ENCODE measurements at places on chromosomes 5 and 9.

GRCh38 chr9:36665921-36666431 is 93.3 kb downstream of the MELK start:
- peak; percentile 14 for DNase-seq

DNA sequence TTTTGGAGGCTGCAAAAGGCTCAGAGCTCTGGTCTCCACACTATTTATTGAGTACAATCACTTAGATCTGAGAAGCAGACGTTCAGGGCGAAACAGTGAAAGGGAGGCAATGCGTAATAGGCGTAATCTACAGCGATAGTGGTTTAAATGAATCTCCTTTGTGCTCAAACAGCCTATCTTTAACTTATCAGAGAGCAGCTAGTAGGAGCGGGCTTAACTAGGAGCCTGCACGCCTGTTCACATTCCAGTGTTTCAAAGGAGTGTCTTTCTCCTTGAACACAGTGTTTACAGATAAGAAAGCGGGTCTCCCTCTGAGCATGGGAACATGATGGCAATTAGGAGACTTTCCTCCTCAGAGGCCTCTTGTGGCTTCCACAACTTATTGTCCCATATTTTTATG is 49.4 kb downstream of the AP3B1 start:
- DNase-seq: no peak

DNA sequence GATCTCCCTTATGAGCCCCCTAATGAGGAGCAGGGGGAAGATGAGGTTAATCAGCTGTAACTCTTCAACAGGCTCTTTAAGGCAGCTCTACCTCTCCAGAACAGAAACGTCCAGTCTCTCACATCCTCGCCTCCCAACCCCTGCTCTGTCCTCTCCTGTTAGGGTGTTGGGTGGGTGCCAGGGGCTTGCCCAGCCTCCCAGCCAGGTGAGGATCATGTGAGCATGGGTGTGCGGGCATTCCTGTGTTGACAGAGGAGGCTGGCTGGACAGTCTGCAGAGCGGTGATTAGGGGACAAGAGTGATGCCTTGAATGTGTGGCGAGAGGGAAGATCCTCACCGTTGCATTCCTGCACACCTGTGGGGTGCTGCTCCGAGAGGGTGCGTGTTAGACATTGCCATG is 51.7 kb downstream of the CCDC180 start:
- no peak for DNase-seq

- no peak for DNase-seq
These were observed 275.0 kb upstream of the MVB12B start for GRCh38 chr9:126051446-126052130.

DNA sequence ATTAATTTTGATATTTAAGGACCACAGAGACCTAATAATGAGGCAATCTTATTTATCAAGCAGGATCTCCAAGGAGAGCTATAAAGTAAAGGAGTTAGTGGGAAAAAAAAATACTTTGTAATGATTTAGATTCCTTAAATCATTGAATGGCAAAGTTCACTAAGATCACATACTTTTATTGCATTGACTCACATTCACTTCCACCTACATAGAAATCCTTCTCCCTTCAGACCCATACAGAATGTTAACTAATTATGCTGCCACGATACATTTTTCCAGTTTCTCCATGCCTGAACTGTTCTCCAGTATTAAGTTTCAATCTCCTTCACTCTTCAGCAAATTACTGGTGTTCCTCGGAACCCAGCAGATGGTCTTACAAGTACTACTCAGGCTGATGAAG is 388.7 kb downstream of the EFNA5 start:
- DNase-seq: no peak

DNA sequence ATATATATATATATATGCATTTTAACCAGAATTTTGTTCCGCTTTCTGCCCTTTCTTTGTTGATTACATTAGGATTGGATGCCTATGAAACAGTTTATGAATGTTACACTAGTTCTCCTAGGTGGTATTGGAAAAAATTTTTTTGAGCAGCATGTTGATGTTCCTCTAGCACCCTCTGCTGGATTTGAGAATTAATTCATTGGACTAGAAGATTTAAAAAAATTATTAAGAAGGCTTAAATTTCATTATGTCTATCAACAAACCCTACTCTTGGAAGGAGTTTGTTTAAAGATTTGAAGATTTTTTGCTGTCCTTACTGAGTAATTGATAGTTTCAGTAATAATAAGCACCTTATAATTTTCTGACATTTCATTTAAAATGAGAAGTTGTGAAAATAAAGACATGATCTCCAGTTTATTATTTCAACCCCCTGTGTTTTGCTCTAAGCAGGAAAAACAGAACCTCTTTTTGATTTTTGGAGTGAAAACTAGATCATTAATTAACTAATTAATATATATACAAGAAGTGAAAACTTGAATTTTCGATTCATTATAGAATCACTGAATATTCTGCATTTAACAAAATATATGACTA is 89.6 kb downstream of the CCDC171 start:
- peak; percentile 53 for DNase-seq

- peak; percentile 88 for DNase-seq
These were observed 213.6 kb downstream of the EBF1 start for GRCh38 chr5:158886086-158886485.

DNA sequence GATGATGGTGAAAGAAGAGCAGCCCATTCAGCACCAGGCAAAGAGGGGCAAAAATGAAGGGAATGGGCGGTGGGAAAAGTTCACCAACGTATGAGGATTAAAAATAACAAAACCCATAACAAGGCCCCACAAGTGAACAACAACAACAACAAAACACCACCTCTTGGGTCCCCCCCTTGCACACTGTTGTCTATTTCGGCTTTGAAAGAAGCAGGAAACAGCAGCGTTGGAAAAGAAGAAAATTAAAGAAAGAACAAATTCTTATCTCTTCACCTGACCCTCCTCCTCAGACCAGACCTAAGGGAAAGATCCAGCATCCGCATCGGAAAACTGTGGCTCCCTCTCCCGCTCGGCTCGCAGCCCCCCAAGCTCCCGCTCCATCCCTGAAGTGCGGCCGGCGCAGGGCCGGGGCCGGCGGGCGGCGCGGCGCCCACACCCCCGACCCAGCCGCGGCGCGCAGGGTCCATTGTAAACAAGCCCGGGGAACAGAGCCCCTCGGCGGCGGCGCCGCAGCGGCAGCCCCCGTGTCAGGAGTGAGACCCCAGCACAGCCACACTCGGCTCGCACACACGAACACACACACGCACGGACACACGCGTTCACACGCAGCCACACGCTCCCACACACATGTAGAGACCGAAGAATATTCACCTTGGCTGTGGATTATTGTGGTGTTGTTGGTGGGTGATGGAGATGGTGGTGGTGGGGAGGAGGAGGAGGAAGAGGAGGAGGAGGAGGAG is 535 bp downstream of the RFX3 start:
- no peak for DNase-seq

GRCh38 chr9:33852216-33852826 is 35.4 kb downstream of the UBE2R2 start:
- DNase-seq: peak; percentile 55

- peak; percentile 37 for DNase-seq
These were observed 147.5 kb upstream of the FGF10 start for GRCh38 chr5:44536650-44537260.

DNA sequence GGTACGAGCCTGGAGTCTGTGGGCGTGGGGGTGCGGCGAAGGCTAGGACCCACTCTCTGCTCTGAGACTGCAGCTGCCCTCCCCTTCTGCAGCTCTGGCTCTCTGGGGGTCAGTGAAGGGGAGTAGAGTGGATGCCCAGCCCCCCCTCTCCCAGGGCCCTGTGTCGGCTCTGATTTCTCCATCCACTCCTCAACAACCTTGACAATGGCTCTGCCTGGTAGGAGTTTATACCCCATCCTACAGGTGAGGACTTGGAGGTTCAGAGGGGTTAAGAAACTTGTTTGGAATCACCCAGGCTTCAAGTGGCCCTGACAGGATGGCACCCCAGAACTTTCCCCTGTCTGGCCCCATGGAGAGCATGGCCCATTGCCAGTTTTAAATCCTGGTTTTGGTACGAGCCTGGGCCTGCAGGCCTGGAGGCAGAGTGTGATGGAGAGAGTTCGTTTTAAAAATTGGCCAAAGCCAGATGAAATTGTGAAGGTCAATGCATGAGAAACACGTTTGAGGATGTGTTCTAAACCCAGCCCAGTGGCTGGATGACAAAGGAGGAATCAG is 22.3 kb downstream of the NCS1 start:
- DNase-seq: no peak

DNA sequence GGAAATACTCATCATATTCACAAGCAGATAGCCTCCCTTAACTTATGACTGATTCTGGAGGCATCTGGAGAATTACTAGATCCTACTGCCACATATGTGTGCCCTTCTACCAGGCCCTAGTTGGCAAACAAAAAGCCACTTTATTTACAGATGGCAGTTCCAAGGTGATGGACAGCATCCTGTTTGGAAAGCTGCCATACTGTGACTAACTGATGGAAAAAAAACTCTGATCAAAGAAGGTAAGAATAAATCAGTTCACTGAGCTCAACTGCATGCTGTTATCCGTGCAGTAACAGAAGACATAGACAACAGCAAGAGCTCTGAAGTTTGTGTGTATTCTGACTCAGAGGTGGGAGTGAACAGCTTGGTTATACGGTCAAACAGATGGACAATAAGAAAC is 279.8 kb upstream of the POU5F2 start:
- peak; percentile 66 for DNase-seq

DNA sequence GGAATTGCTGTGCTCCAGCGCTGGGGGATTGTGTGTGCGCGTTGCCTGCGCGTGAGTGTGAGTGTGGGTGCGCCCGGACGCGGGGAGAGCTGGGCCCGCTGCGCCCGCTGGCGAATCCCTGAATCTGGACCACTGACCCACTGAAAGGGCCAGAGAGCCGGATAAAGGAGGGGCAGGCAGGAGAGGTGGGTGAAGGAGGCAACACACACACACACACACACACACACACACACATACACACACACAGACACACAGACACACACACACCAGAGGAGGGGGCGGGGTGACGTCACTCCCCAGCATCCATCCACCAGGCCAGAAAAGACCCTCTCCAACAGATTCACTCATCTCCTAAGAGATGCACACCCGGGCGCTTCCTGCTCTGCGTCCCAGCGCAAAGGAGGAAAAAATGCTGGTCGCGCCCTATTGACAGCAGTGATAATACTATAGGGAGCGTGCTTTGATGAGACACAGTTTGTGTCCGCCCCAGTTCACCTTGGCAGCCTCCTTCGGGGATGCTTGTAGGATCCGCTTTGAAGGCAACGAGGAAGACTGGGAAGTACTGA is 1059.1 kb upstream of the DMAC1 start:
- DNase-seq: no peak

- no peak for DNase-seq
These were observed 96.5 kb upstream of the RPS23 start for GRCh38 chr5:82374637-82375036.

DNA sequence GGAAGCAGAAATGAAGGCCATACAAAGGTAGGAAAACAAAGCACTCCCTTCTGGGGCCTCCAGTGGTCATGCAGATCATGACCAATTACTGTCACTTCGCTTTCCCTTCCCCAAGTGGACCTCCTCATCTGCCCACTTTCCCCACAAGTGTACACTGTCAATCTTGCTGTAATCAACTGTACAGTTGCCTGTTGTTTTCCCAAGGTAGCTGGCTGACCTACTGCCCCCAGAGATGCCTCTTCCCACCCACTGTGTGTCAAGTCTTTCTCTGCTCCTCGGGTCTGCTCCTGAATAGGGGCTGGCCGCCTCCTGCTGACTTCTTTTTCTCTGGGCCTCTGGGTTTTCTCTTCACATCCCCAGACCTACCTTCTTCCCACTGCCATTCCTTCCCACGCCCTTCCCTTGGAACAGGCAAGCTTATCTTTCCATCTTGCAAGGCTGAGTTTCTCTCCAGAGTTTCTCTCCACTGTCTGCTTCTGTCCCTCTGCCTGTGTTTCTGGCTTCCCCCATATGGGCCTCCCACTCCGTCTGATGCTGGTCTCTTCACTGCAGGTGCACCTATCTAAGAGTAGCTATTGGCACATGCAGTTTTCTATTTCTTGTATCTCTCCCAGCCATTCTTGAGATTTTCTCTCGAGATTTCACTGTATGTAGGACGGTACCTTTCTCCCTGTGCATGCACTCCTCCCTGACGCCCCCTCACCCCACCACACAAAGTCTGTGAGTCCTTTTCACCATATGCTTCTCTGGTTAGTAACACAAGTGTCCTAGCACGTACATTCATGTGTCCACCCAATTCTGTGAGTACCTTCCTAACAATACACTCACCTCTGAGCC is 2.4 kb downstream of the ELL2 start:
- peak; percentile 18 for DNase-seq

DNA sequence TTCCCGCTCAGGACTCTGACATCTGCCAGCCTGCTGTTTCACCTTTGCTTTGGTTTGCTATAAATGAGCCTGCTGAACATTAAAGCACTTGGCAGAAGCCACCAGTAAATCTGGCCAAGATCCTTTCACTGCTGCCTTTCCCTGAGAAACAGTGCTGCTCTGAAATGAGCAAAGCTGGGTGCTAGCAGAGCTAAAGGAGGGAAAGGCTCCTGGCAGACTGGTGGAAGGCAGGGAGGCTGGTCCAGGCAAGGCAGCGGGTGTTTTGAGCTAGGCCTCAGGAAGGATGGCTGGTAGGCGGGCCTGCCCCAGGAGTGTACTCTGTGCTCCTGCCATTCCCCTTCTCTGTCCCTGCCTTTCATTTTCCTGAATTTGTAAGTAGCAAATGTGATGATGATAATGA is 52.5 kb upstream of the PTGS1 start:
- peak; percentile 31 for DNase-seq

DNA sequence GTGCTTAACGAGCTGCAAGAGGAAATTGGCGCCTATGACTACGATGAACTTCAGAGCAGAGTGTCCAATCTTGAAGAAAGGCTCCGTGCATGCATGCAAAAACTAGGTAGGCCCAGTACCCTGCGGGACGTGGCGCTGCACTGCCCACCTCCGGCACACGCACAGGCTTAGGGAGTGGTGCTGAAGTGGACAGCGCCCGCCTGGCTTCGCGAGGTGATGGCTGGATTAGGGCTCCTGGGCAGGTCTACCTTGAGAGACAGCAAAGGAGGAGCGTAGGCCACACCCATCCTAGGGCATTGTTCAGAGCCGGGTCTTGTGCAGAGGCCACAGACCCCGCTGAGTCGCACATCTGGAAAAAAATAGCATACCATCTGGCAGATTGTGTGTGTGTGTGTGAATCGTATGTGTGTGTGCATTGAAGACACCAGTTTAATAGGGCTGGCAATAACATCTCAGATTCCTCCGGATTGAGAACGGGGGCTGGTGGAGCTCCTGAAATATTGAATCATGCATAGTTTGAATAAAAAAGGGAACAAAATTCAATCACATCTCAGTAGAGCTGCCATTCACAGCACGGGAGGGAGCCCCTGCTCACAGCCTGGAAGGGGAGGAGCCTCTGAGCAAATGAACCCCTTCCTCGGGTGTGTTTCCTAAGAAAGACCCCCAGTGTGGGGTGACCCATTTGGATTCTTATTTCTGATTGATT is 11.1 kb downstream of the OLFM1 start:
- DNase-seq: no peak

GRCh38 chr5:128216860-128217531 is 133.4 kb downstream of the SLC12A2 start:
- DNase-seq: peak; percentile 83

DNA sequence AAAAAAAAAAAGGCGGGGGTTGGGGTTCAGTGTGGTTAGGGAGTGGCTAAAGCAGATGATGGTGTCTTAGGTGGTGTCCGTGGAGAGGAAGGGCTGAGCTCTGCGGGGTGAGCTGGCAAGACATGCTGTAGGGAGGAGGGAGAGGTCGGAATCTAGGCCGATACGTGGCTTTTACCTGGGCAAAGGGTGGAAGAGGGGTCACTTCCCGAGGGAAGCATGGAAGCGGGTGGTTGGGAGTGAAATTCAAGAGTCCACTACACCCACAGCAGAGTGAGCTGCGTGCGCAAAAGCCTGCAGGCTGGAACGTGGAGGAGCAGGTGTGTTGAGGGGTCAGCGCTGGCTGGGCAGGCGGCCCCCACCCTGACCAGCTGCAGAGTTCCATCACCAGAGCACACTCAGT is 17.8 kb downstream of the TBC1D9B start:
- no peak for DNase-seq

Measured in AG10803 (cell line).